ENCODE measurements at places on chromosomes 5 and 9. TPM values are rescaled to one million over a fixed set of nuclear protein-coding genes. Genes with fewer than 3 reads are reported as not detected.

The BDP1 gene
- 18.7 TPM for total RNA-seq

The LCP2 gene
- 9.4 TPM for total RNA-seq

The LURAP1L gene
- 2.9 TPM for total RNA-seq

The PLEKHG4B gene
- total RNA-seq: 0.05 TPM

The RNF183 gene
- not detected for total RNA-seq

The RAI14 gene
- total RNA-seq: 133 TPM

The FOXD4 gene
- total RNA-seq: not detected

The PCA3 gene
- total RNA-seq: 0.13 TPM

The IFNA21 gene
- total RNA-seq: not detected

The SLC36A1 gene
- total RNA-seq: 10.1 TPM

The CDH18 gene
- not detected for total RNA-seq

The GPR150 gene
- 1.9 TPM for total RNA-seq

The PTGS1 gene
- total RNA-seq: 1.5 TPM

The CDH6 gene
- 0.05 TPM for total RNA-seq

The KCNV2 gene
- total RNA-seq: not detected

The GFPT2 gene
- total RNA-seq: 7.6 TPM

The TTC1 gene
- 52.9 TPM for total RNA-seq

The STPG3 gene
- total RNA-seq: not detected

The SCGB3A1 gene
- not detected for total RNA-seq

The SLC27A6 gene
- not detected for total RNA-seq
